ENCODE measurements at places on chromosomes 3 and 15.

DNA sequence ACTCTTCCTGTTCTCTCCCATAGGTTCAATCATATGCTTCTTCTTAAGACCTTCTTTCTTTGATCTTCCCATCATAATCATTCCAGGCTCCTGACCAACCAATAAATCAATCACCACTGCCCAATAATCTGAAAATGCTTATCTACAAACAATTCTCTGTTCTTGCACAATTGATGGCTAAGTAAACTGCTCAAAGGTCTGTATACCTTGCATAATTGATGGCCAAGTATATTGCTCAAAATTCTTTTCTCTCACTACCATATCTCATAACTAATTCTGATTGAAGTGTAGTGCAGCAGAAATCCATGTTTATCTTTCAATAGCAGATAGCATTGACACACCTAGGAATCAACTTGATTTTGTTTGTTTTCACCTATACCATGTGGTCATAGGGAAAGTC is 83.4 kb upstream of the EPHA6 start:
- DNase-seq, result no peak

DNA sequence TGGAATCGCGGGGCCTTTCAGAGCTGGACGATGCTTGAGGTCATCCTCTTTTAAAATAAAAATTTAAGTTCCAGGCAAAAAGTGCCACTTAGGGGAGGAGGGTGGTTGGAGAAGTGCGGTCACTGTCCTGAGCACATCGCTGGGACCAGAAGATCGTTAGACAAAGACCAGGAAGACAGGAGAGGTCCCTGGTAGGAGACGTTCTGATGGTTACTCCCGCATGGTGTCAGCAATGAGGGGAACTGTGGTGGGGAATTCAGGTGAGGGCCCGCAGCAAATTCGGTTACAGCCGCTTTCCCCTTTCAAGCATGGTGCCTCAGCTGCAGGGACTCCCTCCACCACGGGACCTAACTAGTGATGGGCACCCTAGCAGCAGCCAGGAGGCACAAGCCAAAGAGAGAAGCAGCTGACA is 1.0 kb upstream of the ISY1 start:
- no peak for DNase-seq

DNA sequence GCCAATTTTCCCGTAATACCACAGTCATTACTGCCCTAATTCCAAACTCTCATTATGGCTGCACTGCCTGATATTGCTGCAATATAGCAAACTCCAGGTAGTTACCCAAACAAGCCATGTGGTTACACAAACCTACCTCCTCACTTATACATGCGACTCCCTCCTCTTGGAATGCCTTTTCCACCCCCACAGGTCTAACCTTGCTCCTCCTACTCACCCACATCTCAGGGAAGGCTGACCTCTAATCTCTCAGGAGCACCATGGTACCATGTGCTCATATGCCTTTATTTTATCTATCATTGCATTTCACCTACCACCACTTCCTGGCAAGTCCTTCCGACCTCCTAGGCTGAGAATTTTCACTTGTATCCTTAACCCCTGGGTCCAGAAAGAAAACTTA is 2.9 kb downstream of the RBPMS2 start:
- no peak for DNase-seq

GRCh38 chr3:112773864-112774263 is 72.8 kb downstream of the CD200R1L start:
- DNase-seq, result peak; percentile 37
